Epithelial cell of alveolus of lung (primary cell): ENCODE measurements at places on chromosomes 1 and 21. TPM values are rescaled to one million over a fixed set of nuclear protein-coding genes. Genes with fewer than 3 reads are reported as not detected.

Gene CREB3L4
- 10.2 and 29.1 TPM in 2 replicates for total RNA-seq

Gene HOOK1
- total RNA-seq, result under 0.01 TPM in 1 of 2 replicates, not detected in the other

Gene RNU1-1
- total RNA-seq, result under 0.01 TPM in 2 replicates

Gene DNAJC28
- 0.64 and 1.0 TPM in 2 replicates for total RNA-seq

Gene S100A2
- total RNA-seq, result 8.0 and 18.1 TPM in 2 replicates

Gene HCN3
- total RNA-seq, result 0.08 and 0.26 TPM in 2 replicates

Gene SLC41A1
- 14.2 and 15.6 TPM in 2 replicates for total RNA-seq
